Stimulated activated CD8-positive, alpha-beta memory T cell treated with anti-CD3 and anti-CD28 coated beads, Interleukin-15, amount 100 ng/mL, for 24 hours (primary cell): ENCODE measurements at places on chromosomes 2 and 18.

DNA sequence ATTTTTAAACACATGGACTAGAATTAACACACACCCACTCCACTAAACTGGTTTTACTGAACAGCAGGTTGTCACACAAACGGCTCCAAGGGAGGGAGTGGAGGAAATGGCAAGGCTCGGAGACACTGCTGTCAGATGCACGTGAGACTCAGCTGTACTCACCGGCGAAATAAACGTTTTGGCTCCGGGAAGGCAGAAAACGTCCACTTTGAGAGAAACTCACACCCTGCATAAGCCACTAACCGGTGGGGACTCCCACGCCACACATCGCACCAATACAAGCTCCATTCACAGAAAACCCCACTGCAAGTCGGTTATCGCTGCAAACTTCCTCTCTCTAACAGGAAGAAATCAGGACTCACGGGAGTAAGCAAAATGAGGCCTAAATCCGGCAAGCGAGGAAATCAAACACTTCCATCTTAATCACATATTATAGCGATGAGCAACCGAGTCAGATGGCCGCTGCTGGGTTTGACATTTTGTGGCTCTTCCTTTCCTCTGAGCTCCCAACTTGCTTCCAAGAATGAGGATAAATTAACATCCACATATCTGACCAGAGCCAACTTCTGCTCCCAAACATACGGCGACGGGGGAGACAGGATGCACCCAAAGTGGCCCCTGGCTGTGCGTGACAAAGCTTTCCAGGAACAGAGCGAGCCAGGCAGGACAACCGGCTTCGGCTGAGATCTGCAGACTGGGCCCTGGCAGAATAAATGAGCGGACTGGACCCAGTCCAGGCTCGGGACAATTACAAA is 63.5 kb downstream of the HDAC4 start:
- DNase-seq: no peak

- no peak for DNase-seq
Measured at GRCh38 chr2:42978887-42979415, 186.6 kb upstream of the HAAO start.

DNA sequence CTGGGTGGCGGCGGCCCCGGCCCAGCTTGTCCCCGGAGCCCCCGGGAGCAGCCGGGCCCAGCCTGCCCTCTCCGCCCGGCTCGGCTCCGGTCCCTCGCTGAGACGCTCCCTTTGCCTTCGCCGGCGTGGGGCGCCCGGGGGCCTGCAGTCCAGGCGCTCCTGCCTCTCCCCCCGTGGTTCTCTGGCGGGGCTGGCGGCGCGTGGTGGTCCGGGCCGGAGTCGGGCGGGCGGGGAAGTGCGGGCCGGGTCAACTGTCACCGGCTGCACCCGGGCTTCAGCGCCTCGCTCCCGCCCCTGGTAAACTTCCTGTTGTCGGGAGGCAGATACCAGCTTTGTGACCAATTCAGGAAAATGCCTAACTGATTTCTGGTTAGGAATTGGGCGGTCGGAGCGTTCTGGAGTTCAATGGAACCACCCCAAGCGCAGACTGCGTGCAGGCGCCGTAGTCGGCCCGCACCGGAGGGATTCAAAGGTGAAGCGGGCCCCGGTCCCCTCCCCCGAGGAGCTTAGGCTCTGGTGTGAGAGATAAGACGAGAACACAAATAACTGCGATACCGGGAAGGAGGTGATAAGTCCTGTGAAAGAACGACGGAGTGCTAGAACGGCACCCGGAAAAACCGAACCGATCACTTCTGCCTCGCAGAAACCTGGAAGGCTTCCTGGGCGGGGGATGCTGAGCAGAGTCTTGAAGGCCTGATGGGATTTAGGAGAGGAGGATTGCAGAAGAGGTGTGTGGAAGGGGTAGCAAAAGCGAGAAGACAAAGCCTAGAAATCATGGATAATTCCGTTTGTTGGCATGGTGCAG is 891 bp downstream of the CAB39 start:
- DNase-seq: peak; percentile 11

GRCh38 chr2:159125858-159126257 is 157.4 kb downstream of the TANC1 start:
- DNase-seq: no peak

DNA sequence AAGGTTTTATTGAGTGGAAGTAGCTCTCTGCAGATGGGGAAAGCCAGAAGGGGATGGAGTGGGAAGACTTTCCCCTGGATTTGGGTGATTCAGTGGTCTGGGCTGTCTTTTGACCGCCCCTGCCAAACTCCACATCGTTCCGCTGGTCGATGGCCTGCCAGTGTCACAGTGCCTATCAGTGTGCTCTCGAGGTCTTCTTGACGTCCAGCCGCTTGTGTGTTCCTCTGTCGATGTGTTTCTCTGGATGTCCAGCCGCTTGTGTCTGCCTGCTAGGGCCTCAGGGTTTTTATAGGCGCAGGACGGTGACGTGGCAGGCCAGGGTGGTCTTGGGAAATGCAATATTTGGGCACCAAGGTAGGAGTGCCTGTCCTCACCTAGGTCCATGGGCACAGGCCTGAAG is 1371.4 kb upstream of the PIK3C3 start:
- DNase-seq: no peak

DNA sequence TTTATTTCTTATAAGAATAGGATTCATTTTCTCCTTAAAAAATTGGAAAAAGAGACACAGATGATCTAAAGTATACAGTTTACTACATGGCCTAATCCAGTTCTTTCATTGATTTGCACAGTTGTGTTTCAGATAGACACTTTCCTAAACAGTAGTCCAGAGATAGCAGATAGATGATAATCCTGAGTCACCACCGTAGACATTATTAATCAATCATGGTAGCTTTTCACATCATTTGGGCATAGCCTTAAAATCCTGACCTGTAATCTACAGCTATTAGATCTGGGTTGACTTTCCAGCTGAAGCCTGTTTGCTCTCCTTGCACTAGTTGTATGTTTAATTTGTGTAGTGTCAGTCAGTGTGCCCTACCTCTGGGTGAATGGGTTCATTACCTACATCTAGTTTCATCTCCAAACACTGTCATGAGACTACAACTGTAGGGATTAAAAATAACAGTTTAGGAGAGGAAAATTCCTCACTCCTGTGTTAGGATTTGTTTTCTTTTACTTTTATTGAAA is 14.1 kb downstream of the C18orf63 start:
- DNase-seq: no peak

GRCh38 chr18:7593218-7593819 is 26.2 kb downstream of the PTPRM start:
- no peak for DNase-seq

- DNase-seq: no peak
Measured at GRCh38 chr2:69509011-69509749, 71.9 kb upstream of the NFU1 start.

GRCh38 chr2:85706599-85707296 is 12.6 kb downstream of the GNLY start:
- no peak for DNase-seq

GRCh38 chr2:152292991-152293390 is 42.0 kb upstream of the FMNL2 start:
- no peak for DNase-seq

DNA sequence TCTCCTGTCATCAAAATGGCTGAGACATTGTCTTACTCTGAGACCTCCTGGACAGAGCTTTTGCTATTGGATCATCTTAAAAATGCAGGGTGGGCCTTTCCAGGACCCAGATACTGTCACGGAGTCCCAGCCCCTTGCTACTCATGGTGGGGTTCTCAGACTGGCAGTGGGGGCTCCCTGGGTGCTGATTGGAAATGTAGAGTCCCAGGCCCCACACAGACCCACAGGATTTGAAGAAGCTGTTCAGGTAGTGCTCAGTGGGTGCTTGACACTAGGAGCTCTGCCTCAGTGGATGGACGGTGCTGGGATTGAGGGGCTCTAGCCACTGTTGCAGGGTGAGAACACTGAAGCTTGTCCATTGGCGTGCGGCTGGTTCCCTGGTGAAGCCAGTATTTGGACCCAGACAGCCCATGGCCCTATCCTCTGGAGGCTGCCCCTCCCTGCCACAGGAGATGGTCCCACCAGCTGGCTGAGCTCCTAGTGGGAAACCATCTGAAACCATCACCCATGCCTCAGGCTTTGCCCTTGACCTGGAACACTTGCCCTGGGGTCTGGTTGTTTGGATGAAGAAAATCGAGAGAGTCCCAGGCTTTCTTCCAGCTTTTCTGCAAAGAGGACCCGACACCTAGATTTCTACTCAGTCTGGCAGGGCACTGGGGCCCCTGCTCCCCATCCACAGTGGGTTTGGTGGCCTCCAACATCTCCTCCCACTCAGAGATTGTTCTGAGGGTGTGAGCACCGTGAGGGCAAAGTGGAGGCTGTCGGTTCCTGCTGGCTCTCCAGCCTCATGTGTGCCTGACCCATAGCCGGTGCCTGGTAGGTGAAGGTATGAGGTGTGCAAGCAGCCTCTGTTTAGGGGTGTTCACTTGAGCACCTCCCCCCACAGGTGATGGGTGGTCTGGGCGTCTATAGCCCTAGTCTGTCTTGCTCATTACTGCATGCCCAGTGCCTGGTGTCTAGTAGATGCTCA is 30.1 kb downstream of the MROH2A start:
- no peak for DNase-seq

DNA sequence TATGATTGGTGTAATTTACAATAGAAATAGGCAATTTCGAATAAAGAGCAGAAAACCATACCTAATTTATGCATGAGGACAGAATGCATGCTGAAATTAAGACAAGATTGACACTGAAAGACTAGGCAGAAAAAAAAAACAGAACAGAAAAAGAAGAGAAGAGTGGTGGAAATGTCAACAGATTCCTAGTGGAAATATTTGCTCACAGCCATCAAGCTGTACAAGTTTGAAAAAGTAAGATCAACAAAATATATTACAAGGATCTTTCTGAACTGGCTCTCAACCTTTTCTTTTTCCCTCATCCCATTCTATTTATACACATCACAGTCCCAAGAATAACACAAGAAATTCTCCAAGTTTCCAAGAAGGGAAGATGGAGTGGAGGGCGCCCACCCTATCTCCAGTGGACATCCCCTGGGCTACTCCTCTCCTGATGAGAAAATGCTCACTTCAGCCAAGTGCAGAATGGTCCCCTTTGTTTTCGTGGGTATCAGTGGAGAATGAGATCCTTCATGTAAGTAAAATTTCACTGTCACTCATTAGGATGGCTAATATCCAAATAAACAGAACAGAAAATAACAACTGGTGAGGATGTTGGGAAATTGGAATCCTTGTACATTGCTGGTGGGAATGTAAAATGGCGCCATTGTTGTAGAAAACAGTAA is 51.0 kb upstream of the ZNF532 start:
- no peak for DNase-seq
